ENCODE measurements at places on chromosomes 16 and 17.

DNA sequence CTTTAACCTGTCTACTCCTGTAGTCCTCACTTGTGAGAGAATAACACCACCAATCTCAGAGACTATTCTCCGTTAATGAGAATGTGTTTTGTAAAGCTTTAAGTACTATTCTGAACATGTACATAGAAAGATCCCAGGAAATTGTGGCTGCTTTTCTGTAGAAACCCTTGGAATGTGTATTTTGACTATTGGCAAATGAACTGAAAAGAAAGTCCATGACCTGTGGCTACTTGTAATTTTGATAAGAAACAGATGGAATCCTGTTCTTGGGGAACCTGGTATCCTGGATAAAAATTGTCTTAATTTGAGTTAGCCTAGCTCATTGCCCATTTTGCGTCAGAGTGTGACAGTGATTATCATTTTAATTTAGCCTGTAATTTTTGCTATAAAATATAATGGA is 9.1 kb downstream of the CTCF start:
- DNase-seq: no peak

DNA sequence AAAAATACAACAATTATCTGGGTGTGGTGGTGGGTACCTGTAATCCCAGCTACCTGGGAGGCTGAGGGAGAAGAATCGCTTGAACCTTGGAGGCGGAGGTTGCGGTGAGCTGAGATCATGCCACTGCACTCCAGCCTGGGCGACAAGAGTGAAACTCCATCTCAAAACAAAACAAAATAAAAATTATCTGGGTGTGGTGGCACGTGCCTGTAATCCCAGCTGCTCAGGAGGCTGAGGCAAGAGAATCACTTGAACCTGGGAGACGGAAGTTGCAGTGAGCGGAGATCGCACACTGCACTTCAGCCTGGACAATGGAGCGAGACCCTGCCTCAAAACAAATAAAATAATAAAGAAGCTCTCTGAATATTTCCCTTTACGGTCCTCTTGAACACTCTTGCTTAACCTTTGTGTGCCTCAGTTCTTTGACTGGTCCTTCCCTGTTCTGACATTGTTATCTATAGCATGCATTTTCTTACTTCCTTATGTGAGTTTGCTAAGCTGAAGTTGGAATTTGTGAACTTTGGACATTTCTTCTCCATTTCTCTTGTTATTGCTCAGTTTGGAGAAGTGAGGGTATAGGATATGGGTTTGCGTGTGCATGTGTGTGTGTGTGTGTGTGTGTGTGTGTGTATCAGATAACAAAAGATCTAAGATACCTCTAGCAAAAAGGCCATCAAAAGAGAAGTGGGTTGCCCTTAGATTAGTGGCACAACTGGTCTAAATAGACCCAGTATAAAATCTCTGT is 29.7 kb upstream of the WSB1 start:
- DNase-seq: no peak

GRCh38 chr16:1280783-1281182 is 24.9 kb downstream of the TPSD1 start:
- DNase-seq: no peak

DNA sequence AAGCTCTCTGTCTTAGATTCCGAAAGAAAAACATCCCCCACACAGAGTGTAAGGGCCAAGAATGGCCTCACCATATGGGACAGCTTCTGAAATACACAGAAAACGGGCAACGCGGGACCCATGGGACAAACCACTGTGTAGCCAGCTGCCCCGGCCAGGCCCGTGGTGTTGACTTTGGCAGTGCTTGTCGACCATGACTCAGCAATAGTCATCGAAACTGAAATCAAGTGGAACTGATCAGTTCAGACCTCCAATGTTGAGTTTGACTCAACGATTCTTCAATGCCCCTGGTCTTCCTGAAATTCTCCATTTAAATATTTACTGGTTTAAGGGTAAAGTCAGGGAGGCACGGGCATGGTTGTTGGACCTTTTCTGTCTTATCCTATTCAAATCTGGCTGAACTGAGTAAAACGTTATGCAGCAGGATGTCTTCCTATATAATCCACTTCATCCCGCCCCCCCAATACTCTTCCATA is 27.5 kb downstream of the ZFHX3 start:
- DNase-seq: no peak

GRCh38 chr16:12728469-12728868 is 75.2 kb downstream of the CPPED1 start:
- DNase-seq: no peak

DNA sequence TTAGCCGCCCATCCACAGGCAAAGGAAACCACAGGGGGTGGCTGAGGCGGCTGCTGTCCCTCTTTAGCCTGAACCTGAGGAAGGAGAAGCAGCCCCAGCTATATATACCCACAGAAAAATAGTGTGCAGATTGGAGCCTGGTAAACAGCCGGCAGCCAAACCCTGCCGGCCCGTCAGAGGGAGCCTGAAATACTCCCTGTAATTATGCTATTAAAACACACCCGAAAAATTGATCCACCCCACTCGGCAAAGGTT is 6.8 kb downstream of the PIEZO1 start:
- DNase-seq: no peak

DNA sequence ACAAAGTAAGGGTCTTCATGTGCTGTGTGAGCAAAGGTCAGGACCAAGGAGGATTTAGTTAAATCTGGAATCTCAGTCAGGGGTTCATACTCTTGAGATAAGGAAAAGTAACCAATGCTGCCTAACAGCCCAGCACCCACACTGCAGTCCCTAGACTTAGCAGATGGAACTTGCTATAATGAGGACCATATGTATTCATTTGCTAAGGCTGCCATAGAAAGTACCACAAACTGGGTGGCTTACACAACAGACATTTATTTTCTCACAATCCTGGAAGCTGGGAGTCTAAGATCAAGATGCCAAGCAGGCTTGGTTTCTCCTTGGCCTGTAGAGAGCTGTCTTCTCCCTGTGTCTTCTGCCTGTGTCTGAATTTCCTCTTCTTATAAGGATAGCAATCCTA is 20.8 kb downstream of the ZP2 start:
- DNase-seq: no peak
